ENCODE measurements at places on chromosomes 5 and 9.

DNA sequence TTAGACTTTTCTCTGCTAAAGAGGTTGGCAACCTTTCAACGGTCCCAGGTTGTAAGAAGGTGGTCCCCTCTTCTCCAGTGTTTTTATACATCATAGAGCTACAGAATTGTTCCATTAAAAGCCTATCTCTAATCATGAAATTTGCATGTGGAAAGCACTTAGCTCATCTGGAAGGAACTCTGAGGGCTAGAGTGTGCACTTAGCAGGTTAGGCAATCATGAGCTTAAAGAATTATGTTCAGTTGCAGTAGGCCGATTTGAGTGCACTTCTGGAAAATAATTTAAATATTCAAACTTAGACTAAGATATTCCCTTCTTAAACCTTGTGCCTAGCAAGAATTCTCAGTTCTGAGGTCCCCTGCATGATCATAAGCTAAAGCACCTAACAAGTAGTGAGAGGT, 468.7 kb downstream of the SPATA31D1 start:
- H3K27me3 ChIP-seq: no peaks in the 10 kb centered on the region
- H3K4me3 ChIP-seq: no peak overlapping the region
- no peak for DNase-seq
- no peaks in the 10 kb centered on the region for H3K36me3 ChIP-seq
- no peaks in the 10 kb centered on the region for H3K4me1 ChIP-seq

DNA sequence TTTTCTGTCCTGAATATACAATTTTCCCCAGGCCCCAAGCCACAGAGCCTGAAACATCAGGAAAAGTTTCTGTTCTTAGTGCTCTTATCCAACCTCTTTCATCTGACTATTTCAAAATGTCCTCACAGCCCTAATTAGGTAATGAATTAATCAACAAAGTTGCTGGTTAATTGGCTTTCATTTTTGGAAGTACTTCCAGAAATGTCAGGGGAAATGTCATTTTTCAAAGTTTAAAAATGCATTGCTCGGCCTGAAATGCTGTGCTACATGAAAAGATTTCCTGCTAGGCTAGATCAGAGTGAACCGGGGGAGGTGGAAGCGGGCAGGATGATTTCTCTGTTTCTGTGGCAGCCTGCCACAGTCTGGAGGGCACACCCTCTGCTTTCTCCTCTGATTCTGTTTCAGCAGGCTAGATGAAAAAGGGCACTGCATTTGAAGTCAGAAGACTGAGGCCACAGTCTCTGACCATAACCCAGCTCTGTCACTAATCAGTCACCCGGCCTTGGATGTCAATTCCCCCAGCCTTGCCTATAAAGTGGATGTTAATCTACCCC, 55.9 kb upstream of the BARX1 start:
- H3K4me3 ChIP-seq: no peak overlapping the region
- no peak for DNase-seq
- no peaks in the 10 kb centered on the region for H3K27me3 ChIP-seq
- peaks cover 12% of the 10 kb centered on the region for H3K4me1 ChIP-seq

- no peaks in the 10 kb centered on the region for H3K27me3 ChIP-seq
- peaks cover 29% of the 10 kb centered on the region for H3K4me1 ChIP-seq
- no peak for DNase-seq
- no peak overlapping the region for H3K27ac ChIP-seq
- H3K4me3 ChIP-seq: no peak overlapping the region
These were observed 99.7 kb downstream of the SERINC5 start for GRCh38 chr5:80156156-80156555.

GRCh38 chr5:78574731-78575161, 73.8 kb downstream of the LHFPL2 start:
- DNase-seq: no peak
- H3K36me3 ChIP-seq: no peaks in the 10 kb centered on the region
- no peaks in the 10 kb centered on the region for H3K27me3 ChIP-seq
- no peaks in the 10 kb centered on the region for H3K4me1 ChIP-seq
- no peak overlapping the region for H3K4me3 ChIP-seq

DNA sequence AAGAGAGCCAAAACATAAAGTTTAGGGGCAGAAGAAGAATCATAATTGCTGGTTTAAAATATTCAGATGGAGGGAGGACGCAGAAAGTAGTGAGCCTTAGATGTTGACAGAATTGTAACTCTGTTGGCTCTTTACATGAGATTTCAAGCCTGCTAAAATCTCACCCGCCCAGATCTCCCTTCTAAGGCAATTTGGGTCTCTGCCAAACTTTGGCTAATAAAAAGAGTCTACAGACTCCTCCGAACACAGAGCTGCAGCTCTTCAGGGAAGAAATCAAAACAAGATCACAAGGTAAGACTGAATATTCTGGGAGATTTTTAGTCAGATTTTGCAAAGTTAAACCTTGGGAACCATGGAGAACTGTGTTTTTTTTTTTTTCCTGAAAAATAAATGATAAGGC, at the start of gene IL33:
TSS of gene IL33 (plus strand) at position 246 of the 400 bp plus-strand sequence. CDS start 25,888 bp downstream, outside the sequence.
- no peak within 1 kb of the TSS for H3K27ac ChIP-seq
- DNase-seq: no peak
- no peaks in the 10 kb centered on the region for H3K27me3 ChIP-seq
